T-helper 2 cell treated with Interferon-gamma antibody and Interleukin-4, amounts not matched to agents 5 μg/mL and 100 μg/mL, for 36 hours (primary cell): ENCODE measurements at places on chromosomes 11 and 22.
A peak's percentile ranks its signal among the peaks of the same experiment; 100 is the strongest.

GRCh38 chr11:68379206-68379605 is 66.8 kb downstream of the LRP5 start:
- DNase-seq, result no peak

DNA sequence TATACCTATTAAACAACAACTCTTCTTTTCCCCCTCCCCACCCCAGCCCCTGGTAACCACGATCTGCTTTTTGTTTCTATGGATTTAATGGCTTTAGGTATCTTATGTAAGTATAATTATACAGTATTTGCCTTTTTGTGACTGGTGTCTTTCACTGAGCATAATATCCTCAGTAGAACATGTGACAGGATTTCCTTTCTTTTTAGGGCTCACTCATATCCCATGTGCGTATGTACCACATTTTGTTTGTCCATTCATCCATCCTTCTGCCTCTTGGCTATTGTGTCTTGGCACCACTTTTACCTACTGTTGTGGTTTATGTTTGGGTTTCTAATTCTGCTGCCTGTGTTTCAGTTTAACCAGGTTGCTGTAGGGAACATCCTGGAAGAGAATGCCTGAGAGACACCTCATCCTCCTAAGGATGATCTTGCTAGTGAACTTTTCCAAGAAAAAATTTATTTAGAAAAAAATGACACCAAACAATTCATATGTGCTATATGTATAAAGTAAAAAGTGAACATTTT is 77.6 kb upstream of the SESN3 start:
- no peak for DNase-seq

DNA sequence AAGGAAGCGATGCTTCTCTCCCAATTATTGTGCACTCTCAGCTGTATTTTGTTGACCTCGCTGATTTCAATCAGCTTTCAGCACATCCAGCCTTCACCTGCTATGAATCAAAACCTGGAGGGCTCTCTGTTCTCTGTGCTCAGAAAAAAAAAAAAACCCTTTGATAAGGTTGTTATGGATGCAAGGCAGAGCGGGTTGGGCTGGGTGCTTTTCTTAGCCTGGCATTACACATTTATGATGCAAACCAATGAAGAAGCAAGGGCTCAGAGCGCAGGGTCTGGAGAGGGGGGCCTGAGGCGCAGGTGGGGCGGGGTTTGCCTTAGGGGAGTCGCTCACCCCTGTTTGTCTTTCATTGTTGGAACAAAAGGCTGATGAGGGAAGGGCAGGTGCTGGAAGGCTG is 86.0 kb upstream of the CADM1 start:
- DNase-seq, result no peak

DNA sequence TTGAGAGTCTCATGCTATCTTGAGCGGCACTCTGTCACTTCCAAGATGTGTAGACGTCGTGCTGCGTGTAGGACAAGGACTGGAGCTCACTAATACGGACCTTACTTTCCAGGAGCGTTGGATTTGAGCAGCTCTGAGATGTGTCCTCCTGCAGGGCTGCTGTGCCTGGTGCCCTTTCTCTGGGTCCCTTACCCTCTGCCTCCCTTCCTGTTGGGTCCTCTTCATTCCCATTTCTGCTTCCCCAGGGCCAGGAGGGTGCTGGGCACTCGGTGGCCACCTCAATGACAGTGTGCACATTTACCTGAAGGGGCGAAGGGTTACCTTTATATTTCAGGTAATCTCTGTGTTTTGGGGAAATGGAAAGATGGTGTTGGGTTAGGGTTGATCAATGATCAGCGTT is 4.0 kb downstream of the PTDSS2 start:
- no peak for DNase-seq

GRCh38 chr11:40215556-40215955 is 1243.9 kb downstream of the LRRC4C start:
- no peak for DNase-seq

- DNase-seq, result no peak
Measured at GRCh38 chr11:111633248-111633647, 31.0 kb downstream of the SIK2 start.

- no peak for DNase-seq
Measured at GRCh38 chr11:16804104-16804947, 65.9 kb downstream of the C11orf58 start.

- DNase-seq, result no peak
Measured at GRCh38 chr11:106011481-106011880, 10.6 kb downstream of the MSANTD4 start.

DNA sequence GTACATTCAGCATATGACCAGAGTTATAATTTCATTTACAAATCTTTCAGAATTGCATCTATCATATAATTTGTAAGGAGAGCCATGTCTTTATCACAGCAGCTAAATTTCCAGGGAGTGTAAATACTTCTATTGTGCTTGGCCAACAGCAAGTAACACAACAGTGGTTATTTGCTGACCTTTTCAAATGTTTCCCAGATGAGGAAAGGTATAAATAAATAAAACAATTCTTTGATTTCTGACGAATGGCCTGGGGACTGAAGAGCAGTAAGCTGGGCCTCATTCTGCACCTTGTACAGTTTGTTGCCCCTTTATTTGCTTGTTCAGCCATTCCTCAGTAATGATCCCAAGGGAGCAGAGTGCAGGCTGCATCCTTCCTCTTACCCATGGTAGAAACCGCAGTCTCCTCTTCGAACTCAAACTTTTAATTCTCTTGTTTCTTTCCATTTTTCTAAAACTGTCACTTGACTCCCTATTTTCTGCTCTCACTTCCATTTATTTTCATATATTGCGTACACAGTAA is 132.8 kb downstream of the DDX10 start:
- DNase-seq, result no peak

DNA sequence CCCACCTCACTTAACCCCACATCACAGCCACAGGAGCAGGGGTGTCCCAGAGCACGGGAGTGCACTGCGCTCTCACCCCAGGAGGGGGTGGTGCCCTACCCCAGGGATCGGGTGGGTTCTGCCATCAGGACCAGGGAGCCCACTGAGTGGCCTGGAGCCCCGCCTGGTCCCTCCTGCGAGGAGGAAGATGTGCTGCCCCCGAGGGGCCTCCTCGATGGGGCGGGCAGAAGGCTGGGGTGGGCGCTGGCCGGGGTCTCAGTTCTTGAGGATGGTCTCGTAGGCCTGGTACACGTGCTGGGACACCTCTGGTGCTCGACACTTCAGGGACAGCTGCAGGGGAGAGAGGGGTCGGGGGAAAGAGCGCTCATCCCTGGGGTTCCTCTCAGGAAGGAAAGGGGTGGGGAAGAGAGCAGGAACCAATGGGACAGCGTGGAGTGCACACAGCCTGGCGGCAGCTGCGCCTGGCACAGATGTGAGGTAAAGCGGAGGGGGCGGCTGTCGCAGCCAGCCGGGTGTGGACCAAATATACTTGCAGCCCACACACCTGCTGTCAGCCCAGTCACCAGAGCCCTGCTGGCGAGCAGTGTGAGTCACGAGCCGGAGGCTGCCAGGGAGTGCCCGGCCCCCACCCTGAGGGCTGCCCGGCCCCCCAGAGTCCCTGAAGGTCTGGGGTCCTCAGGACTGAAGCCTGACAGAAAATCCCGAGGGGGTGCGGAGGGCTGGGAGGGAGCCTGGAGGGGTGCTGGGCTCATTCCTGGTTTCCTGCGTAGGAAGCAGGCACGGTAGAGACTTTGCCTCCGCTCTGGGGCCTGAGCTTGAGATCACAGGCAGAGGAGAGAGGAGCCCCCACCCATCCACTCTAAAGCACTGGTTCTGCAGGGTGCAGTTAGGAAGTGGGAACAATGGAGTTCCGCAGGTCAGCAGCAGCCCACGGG is 13.3 kb upstream of the RASL10A start:
- DNase-seq, result no peak

DNA sequence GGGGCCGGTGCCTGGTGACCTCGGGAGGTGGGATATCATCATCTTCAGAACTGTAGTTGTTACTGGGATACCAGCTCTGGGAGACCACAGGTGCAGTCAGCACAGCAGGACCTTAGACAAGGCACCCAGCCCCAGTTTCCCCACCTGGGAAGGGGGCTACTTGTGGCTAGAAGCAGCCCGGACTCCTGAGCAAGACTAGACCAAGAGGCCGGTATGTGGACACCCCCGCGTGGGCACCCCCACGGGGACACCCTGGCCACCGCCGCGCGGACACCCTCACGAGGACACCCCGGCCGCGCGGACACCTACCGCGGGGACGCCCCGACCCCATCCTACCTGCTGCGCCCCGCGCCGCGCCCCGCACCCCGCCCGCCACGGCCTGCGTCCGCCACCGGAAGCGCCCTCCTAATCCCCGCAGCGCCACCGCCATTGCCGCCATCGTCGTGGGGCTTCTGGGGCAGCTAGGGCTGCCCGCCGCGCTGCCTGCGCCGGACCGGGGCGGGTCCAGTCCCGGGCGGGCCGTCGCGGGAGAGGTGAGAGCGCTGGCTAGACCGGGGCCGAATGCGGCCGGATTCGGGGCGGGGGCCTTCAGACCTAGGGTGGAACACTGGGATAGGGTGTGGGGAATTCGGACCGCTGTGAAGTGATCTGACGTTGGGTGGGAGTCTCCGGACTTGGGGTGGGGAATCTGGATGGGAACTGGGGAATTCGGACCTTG is at the start of the genes COMT and TXNRD2:
COMT (plus strand) TSS at position 408 of the 718 bp plus-strand sequence. CDS start 20,755 bp downstream, outside the sequence.
TXNRD2 (minus strand) TSS at position 454 of the 718 bp plus-strand sequence; CDS start at position 439, 15 bp downstream.
- DNase-seq, result peak; percentile 64

GRCh38 chr11:107017104-107017432 is 1.2 kb downstream of the GUCY1A2 start:
- DNase-seq, result no peak

- DNase-seq, result no peak
Measured at GRCh38 chr22:23061471-23062280, 8.6 kb upstream of the GNAZ start.

GRCh38 chr22:24137595-24137994 is 43.7 kb upstream of the SUSD2 start:
- no peak for DNase-seq

DNA sequence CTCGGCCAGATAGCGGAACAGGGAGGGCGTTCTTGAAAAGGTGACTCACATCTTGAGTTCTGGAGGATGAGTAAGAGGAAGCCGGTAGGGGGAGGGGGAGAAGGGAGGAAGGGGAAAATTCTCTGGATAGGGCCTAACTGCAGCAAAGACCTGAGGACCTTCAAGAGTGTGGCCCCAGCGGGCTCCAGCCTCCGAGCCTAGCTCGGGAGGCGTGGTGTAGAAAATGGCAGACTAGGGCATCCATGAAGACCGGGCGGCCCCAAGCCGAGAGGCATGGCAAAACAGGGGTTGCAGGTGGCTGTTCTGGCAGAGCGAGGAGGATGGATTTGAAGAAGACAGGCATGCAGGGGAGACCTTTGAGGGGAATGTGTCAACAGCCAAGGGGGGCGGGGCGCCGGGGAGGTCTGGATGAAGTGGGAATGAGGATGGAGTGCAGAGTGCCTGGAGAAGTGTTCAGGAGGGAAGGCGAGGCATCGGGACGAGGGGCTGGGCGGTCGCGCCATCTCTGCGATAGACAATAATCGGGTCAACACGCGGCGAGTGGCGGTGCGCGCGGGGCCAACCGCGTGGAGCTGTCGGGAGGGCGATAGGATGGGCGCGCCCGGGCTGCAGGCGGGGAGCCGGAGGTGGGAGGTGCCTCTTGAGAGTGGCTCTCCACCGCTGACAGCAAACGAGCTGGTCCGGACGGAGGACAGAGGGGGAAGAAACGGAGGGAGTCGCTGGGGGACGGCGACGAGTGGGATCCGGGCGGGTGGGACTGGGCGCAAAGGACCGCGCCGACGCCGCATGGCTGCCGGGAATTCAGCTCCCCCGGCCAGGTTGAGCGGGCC is 40.0 kb upstream of the CREB3L1 start:
- DNase-seq, result peak; percentile 54

DNA sequence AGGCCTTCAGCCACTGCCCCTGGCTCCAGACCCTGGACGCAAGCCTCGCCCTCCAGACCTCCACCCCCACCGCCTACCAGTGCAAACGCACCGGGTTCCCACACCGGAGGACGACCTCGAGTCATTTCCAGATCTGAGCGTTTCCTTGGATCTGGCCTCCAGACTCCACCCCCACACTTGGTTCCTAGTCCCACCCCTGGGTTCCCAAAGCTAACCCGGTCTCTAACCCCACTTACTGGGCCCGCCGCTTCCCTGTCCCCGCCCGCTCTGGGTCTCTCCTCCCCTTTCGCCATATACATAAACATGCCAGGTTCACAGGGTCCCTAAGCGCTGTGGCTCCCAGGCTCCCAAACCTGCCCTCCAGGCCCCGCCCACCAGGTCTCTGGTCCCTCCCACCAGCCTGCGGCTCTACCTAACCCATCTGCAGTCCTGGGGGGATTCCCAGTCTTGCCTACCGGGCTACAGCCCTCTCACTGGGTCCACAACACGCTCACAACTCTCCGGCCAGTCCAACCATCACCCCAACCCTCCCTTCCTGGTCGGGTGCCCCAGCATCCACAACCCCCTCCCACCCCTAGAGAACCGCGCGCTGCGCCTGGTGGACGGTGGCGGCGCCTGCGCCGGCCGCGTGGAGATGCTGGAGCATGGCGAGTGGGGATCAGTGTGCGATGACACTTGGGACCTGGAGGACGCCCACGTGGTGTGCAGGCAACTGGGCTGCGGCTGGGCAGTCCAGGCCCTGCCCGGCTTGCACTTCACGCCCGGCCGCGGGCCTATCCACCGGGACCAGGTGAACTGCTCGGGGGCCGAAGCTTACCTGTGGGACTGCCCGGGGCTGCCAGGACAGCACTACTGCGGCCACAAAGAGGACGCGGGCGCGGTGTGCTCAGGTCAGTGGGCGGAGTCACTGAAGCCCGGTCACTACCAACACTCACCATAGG is 36.7 kb downstream of the CD6 start:
- no peak for DNase-seq
